ACHN (cell line): ENCODE measurements at places on chromosomes 2 and 18.

DNA sequence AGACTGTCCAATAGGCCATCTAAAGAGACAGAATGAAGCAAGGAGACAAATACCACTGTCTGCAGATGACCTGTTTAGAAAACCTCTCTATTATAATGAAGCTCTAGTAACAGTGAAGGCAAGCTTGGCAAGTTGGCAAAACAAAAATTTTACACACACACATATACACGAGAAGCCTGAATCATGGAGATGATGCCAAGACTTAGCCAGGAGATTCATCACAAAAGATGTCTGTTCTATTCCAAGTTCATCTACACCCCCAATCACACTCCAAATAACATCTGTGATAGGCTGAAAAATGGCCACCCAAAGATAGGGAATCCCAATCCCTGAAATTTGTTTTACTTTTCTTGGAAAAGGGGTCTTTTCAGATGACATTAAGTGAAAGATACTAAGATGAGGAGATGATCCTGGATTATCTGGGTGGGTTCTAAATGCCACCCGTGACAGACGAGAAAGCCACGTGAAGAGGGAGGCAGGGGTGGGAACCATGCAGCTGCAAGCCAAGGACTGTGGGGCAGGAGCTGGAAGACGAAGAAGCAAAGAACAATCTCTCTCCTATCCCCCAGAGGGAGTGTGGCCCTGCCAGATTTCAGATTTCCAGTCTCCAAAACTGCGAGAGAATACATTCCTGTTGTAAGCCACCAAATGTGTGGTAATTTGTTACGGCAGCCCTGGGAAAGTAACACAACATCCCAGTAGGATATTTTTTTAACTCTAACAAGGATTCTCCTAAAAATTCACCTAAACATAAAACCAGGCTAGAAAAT is 20.0 kb downstream of the HDLBP start:
- DNase-seq: no peak

GRCh38 chr18:911025-911424 is 6.4 kb downstream of the ADCYAP1 start:
- DNase-seq: no peak

DNA sequence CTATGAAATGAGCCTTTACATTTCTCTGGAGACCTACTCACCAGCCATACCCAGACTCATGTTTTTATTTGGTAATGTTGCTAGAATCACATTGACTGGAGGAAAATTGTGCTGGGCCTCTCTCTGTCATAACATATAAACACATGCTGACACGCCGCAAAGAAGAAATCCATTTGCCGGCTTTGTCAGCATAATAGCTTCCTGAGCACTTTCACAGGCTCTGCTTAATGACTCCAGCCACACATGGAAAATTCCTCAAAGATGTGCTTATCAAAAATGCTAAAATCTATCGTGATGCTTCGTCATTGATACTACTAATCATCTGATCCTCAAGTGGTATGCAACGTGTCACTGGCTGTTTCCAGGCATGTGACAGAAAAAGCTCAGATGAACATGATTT is 63.1 kb downstream of the RND3 start:
- no peak for DNase-seq

- peak; percentile 74 for DNase-seq
Measured at GRCh38 chr2:202831242-202832220, 40.0 kb downstream of the ICA1L start.

DNA sequence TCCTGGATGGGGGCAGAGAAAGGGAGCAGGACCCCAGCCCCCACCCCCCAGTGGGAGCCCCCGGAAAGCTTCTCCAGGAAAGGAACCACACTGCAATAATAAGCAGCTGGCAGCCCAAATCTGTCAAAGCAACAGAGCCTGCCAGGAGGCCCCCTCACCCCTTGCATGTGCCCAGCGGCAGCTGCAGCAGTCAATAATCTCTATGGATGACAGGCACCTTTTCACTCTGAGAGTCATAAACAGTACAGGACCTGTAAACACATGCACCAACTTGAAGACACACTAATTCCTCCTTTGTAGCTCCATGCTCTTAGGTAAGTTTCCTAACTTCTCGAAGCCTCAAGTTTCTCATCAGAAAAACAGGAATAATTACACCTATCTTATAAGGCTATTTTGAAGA is 26.2 kb upstream of the KDM3A start:
- DNase-seq: no peak

GRCh38 chr2:238869293-238870124 is 21.6 kb downstream of the TWIST2 start:
- peak; percentile 27 for DNase-seq
